ENCODE measurements at places on chromosomes 5 and 9.

GRCh38 chr9:96599298-96599697 lies 20.3 kb downstream of the CDC14B start:
- DNase-seq: peak; percentile 16

- DNase-seq: no peak
Measured at GRCh38 chr5:122413722-122414121, 101.7 kb downstream of the SNCAIP start.

- no peak for DNase-seq
Measured at GRCh38 chr9:115192835-115193525, 75.0 kb upstream of the TNC start.

DNA sequence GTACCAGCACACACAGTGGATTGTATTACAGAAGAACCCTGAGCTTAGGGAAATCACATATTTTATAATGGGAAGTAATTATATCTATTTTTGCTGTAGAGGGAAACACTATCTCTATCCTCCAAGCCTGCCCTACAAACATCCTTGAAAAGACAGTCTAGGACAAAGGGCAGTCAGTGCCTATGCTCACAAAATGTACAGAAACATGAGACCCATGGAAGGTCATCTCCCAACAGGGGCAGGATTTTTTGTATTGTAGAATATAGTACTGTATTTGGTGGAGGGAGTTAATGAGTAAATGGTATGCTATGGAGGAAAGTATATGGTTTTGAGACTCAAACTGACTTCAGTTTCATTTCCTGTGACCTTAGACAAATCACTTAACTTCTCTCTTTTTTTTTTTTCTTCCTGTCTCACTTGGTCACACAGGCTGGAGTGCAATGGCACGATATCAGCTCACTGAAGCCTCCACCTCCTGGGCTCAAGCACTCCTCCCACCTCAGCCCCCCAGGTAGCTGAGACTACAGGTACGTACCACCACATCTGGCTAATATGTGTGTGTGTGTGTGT lies 5.8 kb upstream of the RAB14 start:
- DNase-seq: no peak

GRCh38 chr9:97640325-97640724 lies 6.7 kb downstream of the NCBP1 start:
- no peak for DNase-seq

- DNase-seq: no peak
Measured at GRCh38 chr5:119329666-119330065, 26.2 kb upstream of the TNFAIP8 start.

GRCh38 chr5:14996997-14997396 lies 125.4 kb upstream of the ANKH start:
- DNase-seq: no peak

- DNase-seq: no peak
Measured at GRCh38 chr5:123094919-123095797, 6.1 kb downstream of the PRDM6 start.

DNA sequence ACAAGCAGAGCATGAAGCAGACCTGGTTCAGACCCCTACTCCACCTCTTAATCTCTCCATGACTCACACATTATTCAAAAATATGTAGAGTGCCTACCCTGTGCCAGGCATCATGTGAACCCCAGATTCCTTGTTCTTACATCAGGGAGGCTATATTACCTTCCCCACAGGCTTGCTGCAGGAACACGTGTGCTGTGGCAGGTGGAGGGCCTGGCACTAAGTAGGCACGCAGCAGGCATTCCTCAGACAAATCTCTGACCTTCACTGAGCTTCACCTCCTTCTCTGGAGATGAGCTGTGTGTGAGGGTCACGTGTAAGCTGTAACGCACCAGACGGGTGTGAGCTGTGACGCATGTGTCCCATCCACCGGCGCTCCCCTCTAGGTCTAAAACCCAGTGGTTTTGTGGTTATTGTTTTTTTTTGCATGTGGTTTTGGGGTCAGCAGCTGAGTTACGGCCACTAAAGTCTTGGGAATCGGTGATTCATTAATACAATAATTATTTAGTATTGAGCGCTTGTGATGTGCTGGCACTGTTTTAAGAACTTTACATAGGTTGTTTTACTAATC lies 30.3 kb downstream of the ANGPTL2 start:
- no peak for DNase-seq

DNA sequence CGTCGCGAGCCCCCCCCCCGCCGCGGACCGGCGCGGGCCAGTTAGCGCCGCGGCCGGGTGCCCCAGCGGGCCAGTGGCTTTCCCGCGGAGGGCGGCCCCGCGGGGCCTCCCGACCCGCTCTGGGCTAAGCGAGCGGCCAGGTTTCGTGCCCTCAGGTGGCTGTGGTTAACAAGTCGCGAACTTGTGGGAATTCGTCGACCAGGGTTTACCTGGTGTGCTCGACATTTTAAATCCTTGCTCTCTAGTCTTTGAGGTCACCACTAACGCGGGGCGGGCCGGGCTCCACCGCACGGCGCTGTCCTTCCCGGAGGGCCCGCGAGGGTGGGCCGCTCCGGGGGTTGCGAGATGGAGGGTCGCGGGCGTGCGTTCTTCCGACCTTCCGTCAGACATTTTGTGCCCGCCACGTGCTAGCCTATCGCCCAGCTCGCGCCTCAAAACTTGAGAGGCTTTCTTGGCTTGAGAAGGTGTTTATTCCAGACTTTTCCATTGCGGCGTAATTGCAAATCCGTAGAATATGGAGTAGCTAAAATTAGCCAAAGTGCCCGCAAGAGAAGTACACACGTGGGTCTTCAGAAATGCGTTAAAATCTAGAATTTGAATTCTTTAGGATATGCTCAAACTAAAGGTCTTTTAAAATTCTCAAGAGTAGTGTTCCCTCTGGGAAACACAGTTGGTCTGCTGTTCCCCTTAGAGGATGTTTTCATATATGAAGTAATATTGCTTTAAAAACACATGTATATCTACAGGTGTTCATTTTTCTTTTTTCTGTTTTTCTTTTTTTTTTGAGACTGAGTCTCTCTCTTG lies 2.1 kb downstream of the ANP32B start:
- DNase-seq: peak; percentile 39

DNA sequence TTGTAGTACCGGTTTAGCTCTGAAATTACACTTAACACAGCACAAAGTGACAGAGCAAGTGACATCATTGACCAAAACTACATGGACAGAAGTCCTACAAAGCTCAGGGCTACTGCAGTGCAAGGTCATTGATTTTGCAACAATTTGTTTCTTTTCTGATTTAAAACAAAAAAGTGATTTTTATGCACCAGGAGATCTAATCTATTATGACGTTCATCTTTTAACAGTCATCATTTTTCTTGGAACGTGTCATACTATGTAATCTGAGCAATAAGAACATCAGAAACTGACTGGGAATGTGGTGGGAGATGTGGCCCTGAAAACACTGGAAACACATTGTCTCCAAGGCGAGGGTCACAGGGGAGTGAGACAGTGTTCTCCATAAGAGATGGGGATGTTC lies 17.4 kb upstream of the ZFAND5 start:
- DNase-seq: no peak

DNA sequence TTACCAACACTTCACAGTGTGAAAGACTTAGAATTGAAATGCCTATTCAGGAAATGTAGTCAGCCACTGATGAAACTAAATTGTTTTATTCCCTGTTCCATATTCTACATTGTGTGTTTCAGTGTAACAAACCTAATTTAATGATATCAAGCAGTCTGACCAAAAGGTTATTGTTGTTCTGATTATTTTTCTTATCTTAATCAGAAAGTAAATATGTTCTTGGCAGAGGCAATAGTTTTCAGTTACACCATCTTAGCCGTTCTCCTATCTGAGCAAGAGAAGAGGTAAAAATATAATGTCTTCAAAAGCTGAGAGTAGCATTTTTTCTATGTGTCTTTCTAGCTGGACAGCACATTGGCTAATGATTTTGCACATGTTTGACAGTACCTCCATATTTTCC lies 17.1 kb downstream of the CDC26 start:
- no peak for DNase-seq

DNA sequence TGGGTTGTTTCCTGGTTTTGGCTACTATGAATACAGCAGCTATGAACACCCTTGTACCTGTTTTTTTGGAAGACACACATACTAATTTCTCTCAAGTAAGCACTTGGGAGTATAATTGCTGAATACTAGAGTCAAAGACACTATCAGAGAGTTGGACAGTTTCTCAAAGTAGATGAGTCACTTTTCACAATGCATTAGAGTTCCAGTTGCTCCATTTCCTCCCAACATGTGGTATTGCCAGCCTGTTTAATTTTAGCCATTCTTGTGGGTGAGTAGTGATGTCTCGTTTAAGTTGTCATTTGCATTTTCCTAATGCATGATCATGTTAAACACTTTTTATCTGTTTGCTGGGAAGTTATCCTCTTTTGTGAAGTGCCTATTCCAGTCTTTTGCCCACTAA lies 81.6 kb upstream of the GDNF start:
- DNase-seq: no peak

- DNase-seq: no peak
Measured at GRCh38 chr9:32622948-32623347, 12.5 kb downstream of the TAF1L start.

GRCh38 chr5:67188274-67189078 lies 8.1 kb downstream of the CD180 start:
- DNase-seq: no peak

GRCh38 chr9:96779089-96779488 lies 1.2 kb upstream of the ZNF510 start:
- no peak for DNase-seq

GRCh38 chr9:95008151-95008771 lies 281.8 kb downstream of the AOPEP start:
- peak; percentile 26 for DNase-seq

GRCh38 chr5:127010362-127010761 lies 20.0 kb downstream of the MARCHF3 start:
- peak; percentile 14 for DNase-seq

DNA sequence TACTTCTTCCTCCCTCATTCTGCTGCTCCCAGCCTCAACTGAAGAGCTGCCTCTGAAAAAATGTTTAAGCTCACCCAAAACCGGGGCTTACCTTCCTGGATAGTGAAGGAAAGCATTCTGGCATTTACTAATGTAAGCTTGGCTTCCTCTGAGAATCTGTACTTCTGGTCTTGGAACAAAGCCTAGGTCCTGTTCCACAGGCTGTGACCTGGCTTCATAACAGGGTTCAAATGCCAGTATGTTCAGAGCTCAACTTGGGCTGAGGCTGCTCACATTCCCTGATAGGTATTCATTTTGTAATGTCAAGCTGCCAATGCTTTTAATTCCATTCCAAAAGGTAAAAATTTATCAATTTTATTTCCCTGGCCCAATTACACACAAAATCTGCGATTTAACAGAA lies 411.7 kb upstream of the KCNN2 start:
- no peak for DNase-seq

DNA sequence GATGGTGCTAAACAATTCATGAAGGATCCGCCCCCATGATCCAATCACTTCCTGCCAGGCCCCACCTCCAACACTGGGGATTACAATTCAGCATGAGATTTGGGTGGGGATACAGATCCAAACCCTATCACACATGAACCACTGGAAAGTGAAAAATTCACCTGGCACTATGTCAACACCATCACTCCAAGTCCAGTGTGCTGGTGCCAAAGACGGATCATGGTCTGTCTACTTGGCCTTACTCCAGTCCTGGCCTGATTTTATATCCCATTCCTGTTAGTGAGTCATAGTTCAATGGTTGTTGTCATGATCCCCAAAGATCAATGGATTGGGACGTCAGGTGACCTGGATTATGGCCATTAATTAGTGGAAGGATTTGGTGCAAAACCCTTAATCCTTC lies 147.4 kb upstream of the RPS23 start:
- DNase-seq: no peak

DNA sequence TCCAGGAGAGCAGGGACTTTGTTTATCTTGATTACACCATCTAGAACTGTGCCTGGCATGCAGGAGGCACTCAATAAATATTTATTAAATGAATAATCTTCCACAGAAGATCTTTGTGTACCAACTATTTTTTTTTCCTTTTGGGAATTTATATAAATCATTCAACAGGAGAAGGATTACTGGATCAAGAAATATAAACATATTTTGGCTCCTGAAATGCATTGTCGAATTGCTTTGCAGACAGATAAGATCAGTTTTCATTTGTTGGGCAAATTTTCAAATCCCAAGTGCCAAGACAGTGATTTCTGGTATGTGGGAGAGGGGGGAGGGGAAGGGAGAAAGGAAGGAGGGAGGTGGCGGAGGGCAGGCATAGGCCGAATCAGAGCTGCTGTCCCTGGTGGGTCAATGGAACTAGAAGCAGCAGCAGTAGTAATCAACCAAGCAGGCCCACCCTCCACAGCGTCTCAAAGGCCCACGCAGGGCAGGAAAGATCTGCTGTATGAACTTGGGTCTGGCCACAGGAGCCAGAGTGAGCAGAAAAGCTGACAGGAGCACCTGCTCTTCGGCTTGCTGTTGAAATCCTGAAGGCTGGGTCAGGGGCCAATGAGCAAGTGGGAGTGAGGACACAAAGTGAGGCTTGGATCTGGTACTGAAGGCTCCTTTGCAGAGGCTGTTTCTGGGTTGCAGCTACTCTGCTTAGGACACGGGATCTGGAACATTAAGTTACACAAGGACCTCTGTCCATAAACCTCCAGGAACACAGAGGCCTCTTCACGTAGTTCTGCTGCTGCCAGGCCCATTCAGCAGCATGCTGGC lies 15.8 kb upstream of the TRAF1 start:
- DNase-seq: no peak

DNA sequence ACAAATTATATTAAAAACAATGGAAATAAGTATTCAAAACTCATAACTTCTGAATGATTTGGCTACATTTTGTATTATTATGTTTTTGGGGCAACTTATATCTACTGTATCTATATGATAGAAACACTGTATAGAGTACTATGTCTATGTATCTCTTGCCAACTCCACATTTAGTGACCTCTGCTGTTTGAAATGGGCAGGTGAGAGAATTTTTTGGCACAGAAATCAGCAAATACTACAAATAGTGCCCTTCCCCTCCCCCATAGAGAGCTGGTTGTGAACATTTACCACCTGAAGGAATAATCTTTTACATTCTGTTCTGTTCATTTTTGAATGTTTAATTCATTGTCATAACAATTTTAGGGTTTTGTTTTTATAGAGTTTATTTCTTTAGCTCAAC lies 545.3 kb downstream of the PDE4D start:
- DNase-seq: no peak

- DNase-seq: no peak
Measured at GRCh38 chr9:127953768-127954505, 16.3 kb upstream of the DPM2 start.

GRCh38 chr5:90402521-90403255 lies 6.9 kb downstream of the CETN3 start:
- peak; percentile 42 for DNase-seq

DNA sequence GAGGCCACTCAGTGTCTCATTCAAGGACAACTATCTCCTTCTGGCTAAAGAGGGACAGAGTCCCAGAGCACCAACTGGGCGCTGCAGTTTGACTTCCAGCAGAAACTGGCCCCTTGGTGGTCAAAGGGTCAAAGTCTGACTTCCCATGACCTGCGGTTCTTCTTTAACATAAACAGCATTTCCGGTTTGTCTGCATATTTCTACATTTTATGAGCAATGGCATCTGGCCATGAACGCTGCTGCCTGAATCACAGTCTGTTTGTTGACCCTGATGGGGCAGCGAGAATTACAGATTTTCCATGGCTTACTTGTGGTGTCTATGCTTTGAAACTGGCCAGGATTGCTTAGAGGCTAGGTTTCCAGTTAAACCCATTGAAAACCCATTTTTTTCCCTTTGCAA lies 1.3 kb downstream of the TNFSF15 start:
- DNase-seq: peak; percentile 95

- DNase-seq: no peak
Measured at GRCh38 chr9:22154064-22154463, 145.0 kb upstream of the CDKN2B start.
